Neural crest cell (in vitro differentiated cells): ENCODE measurements at places on chromosomes 7 and 10.

- no peaks in the 10 kb centered on the region for H3K27me3 ChIP-seq
- no peak overlapping the region for H3K4me3 ChIP-seq
- H3K36me3 ChIP-seq: peaks cover 11% of the 10 kb centered on the region
- no peak overlapping the region for H3K27ac ChIP-seq
These were observed 395.1 kb upstream of the GALNT17 start for GRCh38 chr7:70736715-70737460.

GRCh38 chr10:19111501-19112267 is 63.1 kb downstream of the MALRD1 start:
- H3K4me3 ChIP-seq: no peak overlapping the region
- no peak overlapping the region for H3K27ac ChIP-seq
- H3K36me3 ChIP-seq: peaks cover 3% of the 10 kb centered on the region
- no peaks in the 10 kb centered on the region for H3K27me3 ChIP-seq

- H3K27ac ChIP-seq: no peak overlapping the region
- no peak overlapping the region for H3K4me3 ChIP-seq
- H3K4me1 ChIP-seq: no peaks in the 10 kb centered on the region
- DNase-seq: no peak
- peaks cover 48% of the 10 kb centered on the region for H3K36me3 ChIP-seq
These were observed 35.9 kb downstream of the ITGB1 start for GRCh38 chr10:32922170-32922569.

GRCh38 chr10:16586358-16587138 is 64.9 kb upstream of the C1QL3 start:
- H3K27ac ChIP-seq: no peak overlapping the region
- DNase-seq: no peak
- H3K4me1 ChIP-seq: peaks cover 4% of the 10 kb centered on the region
- H3K4me3 ChIP-seq: no peak overlapping the region
- H3K27me3 ChIP-seq: peaks cover 5% of the 10 kb centered on the region
- H3K36me3 ChIP-seq: no peaks in the 10 kb centered on the region

DNA sequence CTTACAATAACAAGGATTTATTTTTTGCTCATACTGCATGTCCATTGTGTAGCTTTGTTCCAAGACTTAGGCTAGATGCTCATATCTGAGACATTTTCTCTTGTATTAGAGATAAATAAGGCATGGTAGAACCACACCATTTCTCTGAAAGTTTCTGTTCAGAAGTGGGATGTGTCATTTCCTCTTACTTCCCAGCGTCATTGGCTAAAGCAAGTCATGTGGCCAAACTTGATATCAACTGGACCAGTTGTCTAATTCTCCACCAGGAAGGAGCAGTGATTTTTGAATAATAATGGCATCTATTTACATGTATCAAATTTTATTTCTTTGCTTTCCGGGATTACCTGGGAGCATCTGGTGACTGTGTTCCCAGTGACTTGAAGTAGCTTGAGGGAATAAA is 38.3 kb downstream of the AHCYL2 start:
- peaks cover 25% of the 10 kb centered on the region for H3K4me1 ChIP-seq
- no peaks in the 10 kb centered on the region for H3K36me3 ChIP-seq
- no peak overlapping the region for H3K4me3 ChIP-seq
- no peak overlapping the region for H3K27ac ChIP-seq

- no peak overlapping the region for H3K27ac ChIP-seq
- no peak overlapping the region for H3K4me3 ChIP-seq
- peaks cover 12% of the 10 kb centered on the region for H3K36me3 ChIP-seq
- no peaks in the 10 kb centered on the region for H3K27me3 ChIP-seq
These were observed 10.7 kb downstream of the RHEB start for GRCh38 chr7:151508991-151509390.
